ENCODE measurements at places on chromosomes 5 and 9. TPM values are rescaled to one million over a fixed set of nuclear protein-coding genes. Genes with fewer than 3 reads are reported as not detected.
A peak's percentile ranks its signal among the peaks of the same experiment; 100 is the strongest.

The VLDLR gene
- 63.2 TPM for total RNA-seq

GRCh38 chr9:131153595-131153994, 28.2 kb downstream of the NUP214 start:
- H3K4me3 ChIP-seq: no peak overlapping the region
- no peaks in the 10 kb centered on the region for H3K4me1 ChIP-seq
- no peak overlapping the region for H3K27ac ChIP-seq
- peaks cover 48% of the 10 kb centered on the region for H3K36me3 ChIP-seq
- DNase-seq: no peak
- H3K27me3 ChIP-seq: no peaks in the 10 kb centered on the region

DNA sequence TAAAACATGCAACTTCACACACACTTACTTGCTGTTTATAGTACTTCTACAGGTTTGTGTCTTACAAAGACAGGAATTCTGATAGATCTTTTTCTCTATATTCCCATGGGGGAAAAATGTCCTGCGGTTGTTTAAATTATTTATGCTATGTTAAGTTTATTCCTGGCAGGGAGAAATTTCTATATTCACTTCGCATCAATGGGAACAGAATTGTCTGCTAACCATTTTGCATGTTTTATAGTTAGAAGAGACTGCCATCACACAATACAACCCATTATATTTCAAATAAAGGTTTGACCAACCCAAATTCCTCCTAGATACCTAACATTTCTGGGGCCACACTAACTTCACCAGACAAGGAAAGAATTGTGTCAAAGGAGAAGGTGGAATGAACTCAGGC, 110.0 kb upstream of the PRR16 start:
- no peaks in the 10 kb centered on the region for H3K27me3 ChIP-seq
- no peaks in the 10 kb centered on the region for H3K4me1 ChIP-seq
- no peak overlapping the region for H3K27ac ChIP-seq
- no peaks in the 10 kb centered on the region for H3K36me3 ChIP-seq
- no peak overlapping the region for H3K4me3 ChIP-seq

DNA sequence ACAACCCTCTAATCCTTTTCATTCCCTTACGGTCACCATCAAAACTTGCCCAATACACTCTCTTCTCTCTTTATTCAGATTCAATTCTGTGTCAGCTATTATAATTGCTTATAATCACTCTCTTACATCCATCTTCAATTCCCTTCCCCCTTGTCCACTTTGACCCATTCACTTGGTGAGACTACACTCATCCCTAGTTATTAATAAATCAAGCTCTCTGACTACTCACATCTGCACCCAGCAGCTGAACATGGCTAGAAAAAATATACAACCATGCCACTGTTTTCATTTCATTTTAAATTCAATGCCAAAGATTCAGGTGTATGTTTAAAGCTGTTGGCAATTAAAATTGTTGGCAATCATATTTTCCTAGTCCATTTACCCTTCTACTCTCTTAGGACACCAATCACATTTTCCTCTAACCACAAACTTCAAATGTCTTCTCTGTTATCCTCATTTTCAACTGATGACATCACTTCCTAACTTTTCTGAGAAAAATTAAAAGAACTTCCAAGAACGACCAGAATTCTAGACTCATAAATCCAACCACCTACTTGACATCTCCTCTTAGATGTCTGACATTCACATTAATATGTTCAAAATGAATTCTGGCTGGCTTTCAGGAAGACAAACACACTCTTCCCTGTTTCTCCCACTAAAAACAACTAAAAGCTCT, 5.5 kb downstream of the C5orf15 start:
- peak; percentile 91 for DNase-seq
- H3K36me3 ChIP-seq: peaks cover 6% of the 10 kb centered on the region
- H3K4me1 ChIP-seq: peaks cover 22% of the 10 kb centered on the region
- H3K27ac ChIP-seq: peak overlapping the region; percentile 65

GRCh38 chr9:86352440-86353077, 1.7 kb downstream of the TUT7 start:
- no peaks in the 10 kb centered on the region for H3K27me3 ChIP-seq
- peaks cover 19% of the 10 kb centered on the region for H3K4me1 ChIP-seq
- DNase-seq: no peak

- no peak overlapping the region for H3K27ac ChIP-seq
- H3K27me3 ChIP-seq: no peaks in the 10 kb centered on the region
- no peak overlapping the region for H3K4me3 ChIP-seq
- H3K4me1 ChIP-seq: no peaks in the 10 kb centered on the region
- peak; percentile 63 for DNase-seq
Observed at GRCh38 chr9:79263628-79264027, 308.1 kb upstream of the TLE4 start.

DNA sequence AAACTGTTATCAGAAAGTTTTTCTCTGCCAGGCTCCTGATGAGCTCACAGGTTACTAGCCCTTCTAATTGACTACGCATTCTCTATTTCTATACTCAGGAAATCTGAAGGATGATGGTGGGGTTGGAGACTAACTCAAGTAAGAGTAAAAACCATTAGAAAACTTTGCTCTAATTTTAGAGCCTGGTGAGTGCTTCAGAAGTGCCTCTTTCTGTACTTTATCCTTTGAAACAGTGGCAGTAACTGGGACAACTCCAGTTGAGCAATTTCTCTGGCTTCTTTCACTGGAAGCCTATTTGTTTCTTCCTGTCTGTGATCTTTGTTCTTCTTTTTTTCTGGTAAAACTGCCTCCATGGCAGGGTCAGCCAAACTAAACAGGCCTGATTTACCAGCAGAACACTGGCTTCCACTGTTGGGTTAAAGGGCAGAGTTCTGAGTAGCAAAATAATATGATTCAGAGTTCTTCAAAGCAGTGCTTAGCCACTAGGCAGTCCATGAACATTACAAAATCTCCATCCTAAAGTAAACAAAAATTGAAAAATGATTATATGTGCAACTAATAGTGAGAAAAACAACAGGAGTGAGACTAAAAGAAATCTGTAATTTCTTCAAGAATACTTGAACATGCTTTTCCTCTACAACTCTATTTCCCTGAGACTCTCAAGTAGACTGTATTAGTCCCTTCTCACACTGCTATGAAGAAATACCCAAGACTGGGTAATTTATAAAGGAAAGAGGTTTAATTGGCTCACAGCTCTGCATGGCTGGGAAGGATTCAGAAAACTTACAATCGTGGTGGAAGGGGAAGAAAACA, 79.8 kb downstream of the MROH2B start:
- H3K36me3 ChIP-seq: no peaks in the 10 kb centered on the region
- H3K4me1 ChIP-seq: peaks cover 13% of the 10 kb centered on the region
- DNase-seq: peak; percentile 61
- H3K4me3 ChIP-seq: no peak overlapping the region

GRCh38 chr5:170105642-170106611, at the start of gene FOXI1:
FOXI1 (plus strand) TSS chr5:170105897; CDS start chr5:170105958, 61 bp downstream.
- H3K4me3 ChIP-seq: no peak within 1 kb of the TSS
- no peaks in the 10 kb centered on the region for H3K4me1 ChIP-seq
- H3K36me3 ChIP-seq: no peaks in the 10 kb centered on the region
- DNase-seq: no peak
- H3K27ac ChIP-seq: no peak within 1 kb of the TSS
- no peaks in the 10 kb centered on the region for H3K27me3 ChIP-seq

- no peaks in the 10 kb centered on the region for H3K36me3 ChIP-seq
- peaks cover 14% of the 10 kb centered on the region for H3K4me1 ChIP-seq
- DNase-seq: peak; percentile 92
- peak overlapping the region; percentile 78 for H3K27ac ChIP-seq
- no peaks in the 10 kb centered on the region for H3K27me3 ChIP-seq
Observed at GRCh38 chr5:68047035-68047434, 168.5 kb upstream of the PIK3R1 start.
